Activated CD8-positive, alpha-beta T cell treated with anti-CD3 and anti-CD28 coated beads for 36 hours (primary cell): ENCODE measurements at places on chromosomes 7 and 10.

GRCh38 chr7:47601119-47601880 lies 19.4 kb upstream of the TNS3 start:
- no peak for DNase-seq

DNA sequence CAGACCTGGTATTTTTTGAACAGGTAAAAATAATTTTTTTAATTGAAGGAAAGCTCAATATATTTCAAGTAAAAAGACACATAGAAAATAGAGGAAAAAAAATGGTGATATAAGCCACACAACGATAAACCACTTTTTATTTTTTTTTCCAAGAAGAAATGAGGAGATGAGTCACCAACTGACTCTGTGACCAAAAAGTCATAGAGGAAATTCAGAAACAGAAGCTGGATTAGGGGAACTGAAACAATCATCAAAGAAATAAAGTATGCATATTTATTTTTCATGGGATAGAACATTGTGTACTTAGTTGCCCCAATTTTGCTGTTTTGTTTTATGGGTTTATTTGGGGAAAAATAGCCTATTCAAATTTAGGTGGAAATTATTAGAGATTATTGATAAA lies 176.8 kb upstream of the AGR3 start:
- no peak for DNase-seq

DNA sequence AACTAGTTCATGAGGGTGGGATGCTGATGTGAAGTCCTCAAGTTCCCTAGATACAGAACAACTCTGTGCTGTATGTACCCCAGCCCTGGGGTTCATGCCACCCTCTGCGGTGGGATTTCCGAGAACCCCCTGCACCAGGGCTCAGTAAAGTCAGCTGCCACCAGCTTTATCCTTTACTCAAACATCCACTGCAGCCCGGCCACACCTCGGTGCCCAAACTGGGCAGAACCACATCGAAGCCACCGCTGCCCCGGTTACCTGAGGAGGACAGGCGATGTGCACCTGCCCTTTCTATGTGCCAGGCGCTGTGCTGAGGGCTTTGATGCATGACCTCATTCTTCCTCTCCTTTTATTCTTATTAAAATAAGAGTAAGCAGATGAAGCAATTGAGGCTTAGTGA lies 9.9 kb upstream of the CALML5 start:
- DNase-seq = no peak

GRCh38 chr7:107057474-107057833 lies 12.9 kb downstream of the PRKAR2B start:
- DNase-seq = no peak

- DNase-seq = no peak
Measured at GRCh38 chr10:43069211-43069515, 7.7 kb upstream of the RET start.

- no peak for DNase-seq
Measured at GRCh38 chr10:99852481-99853213, 70.2 kb downstream of the ABCC2 start.

GRCh38 chr7:130877236-130877990 lies 143.4 kb upstream of the KLF14 start:
- no peak for DNase-seq

GRCh38 chr10:53003094-53003493 lies 230.5 kb upstream of the MBL2 start:
- no peak for DNase-seq

DNA sequence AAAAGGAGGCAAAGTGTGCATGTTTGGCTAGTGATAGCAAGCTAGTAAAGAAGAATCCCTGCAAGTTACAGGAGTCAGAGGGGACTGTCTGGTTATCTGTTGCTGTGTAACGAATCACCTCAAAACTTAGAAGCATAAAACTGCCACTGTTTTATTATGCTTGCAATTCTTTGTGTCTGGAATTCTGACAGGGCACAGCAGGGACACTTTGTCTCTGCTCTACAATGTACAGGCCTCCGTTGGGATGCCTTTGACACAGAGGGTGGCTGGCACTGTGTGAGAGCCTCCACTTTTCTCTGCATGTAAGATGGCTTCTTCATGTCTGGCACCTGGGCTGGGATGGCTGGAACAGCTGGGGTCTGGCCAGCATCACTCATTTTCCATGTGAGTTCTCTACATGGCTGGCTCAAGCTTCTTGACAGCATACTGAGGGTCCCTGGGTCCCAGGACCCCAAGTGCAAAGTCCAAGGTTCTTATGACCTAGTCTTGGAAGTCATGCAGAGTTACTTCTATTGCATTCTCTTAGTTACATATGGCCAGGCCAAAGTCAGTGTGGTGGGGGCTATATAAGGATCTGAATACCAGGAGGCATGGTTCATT lies 276.9 kb downstream of the RPS24 start:
- DNase-seq = no peak

GRCh38 chr10:110609605-110610004 lies 34.5 kb upstream of the RBM20 start:
- no peak for DNase-seq

DNA sequence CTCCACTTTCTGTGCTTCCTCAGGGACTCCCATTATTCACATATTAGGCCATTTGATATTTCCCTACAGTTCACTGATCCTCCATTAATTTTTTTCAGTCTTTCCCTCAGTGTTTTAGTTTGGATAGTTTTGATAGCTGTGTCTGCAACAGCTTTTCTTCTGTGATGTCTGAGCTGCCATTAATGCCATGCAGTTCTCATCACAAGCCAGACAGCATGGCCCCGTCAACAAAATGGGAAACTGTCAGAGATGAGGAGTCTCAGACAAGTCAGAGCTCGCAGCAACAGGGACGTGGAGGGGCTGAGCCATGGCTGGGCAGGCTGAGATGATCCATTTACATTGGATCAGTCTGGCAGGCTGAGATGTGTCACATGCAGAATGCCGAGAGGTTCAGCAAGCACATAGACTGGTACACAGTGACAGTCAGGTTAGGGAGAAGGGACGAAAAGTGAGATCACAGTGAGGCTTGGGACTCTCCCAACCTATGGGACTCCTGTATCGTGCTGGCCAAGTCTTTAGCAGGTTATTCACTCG lies 65.4 kb downstream of the NPS start:
- no peak for DNase-seq

DNA sequence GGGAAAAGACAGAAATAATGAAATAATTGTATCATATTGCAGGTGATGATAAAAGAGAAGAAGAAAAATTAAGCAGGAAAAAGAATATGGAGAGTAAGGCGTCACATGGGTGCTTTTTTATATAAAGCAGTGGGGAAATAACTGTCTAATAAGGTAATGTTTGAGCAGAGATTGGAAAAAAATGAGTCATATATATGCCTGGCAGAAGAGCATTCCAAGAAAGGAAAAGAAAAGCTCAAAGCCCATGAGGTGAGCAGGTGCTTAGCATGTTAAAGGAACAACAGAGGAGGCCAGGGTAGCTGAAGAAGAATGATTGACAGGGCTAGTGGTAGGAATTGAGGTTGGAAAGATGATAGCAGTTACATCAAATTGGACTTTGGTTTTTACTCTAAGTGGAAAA lies 739.5 kb downstream of the SORCS1 start:
- no peak for DNase-seq

- no peak for DNase-seq
Measured at GRCh38 chr7:158355456-158356065, 232.1 kb downstream of the PTPRN2 start.

DNA sequence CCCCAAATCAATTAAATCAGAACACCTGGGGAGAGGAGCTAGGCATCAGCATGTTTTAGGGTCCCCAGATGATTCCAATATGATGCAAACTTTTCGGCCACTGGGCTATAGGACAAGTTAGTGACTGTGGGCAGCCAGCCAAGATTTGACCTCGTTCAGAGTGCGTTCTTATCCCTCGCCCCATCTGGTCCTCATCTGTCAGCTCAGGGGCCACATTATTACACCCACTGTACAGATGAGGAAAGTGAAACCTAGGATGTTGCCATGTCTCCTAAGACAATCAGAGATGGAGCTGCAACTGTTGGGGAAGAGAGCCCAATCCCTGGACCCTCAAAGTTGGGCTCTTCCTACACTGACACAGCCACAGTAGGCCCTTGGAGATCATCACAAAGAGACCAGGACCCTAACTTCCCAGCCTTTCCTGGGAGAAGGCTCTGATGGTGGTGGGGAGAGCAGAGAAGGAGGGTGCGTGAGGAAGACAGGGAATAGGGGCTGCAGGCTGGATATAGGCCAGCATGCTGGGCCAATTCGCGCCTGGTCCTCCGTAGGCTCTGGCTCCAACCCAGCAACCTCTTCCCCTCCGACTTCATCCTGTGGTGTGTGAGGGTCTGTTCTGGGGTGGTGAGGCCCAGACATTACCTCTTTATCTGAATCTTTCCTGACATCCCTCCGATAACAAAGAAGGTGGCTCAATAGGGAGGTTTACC lies 109.4 kb upstream of the ZMIZ1 start:
- DNase-seq = no peak

GRCh38 chr7:1846331-1847065 lies 176.4 kb downstream of the ELFN1 start:
- no peak for DNase-seq

DNA sequence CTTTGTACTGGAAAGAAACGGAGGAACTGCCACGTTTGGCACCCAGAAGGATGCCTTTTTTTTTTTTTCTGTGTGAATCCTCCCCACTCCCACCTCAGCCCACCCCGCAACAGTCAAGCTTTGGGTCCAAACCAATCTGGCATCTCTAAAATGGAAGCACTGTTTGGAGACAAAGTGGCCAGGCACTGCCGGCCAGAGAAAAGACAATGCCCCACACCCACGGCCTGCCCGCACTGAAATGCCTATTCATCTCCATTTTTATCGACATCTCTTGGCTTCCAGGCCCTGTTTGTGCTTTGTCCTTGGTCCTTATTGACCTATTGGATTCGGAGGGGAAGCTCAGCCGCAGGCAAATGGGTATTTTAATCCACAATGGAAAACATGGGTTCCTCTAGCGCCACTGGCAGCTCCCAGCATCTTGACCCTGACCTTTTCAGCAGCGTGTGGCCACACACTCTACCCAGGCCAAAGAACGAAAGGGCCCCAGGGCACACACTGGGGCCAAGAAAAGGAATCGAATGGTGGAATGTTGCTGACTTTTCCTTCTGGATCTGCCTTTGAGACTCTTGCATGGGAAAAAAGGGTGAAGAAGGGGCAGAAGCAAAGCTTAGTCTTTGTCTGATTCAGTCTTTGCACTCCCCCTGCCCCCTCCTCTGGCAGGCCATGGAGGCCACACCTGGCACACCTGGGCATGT lies 162.6 kb upstream of the CDCA7L start:
- DNase-seq = no peak

- no peak for DNase-seq
Measured at GRCh38 chr7:85714043-85714578, 527.3 kb upstream of the SEMA3D start.

DNA sequence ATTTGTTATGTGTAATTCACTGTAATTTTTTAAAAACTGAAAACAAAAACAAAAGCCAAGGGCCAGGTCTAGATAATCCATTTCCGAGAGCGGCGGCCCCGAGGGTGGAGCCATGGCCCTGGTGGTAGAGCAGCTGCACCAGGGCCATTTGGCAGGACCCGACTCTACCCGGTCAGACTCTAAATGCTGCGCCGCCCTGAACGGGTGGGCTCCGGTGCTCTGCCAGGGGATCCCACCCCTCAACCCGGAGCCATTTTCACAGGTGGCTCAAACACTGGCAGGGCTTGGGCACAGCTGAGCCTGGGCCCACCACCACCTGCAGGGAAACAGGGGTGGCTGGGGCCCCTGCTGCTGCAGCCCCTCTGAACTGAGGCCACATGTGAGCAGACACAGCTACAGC lies 56.9 kb downstream of the DPYSL4 start:
- DNase-seq = no peak

GRCh38 chr10:50674469-50675254 lies 50.9 kb upstream of the SGMS1 start:
- DNase-seq = no peak

- DNase-seq = no peak
Measured at GRCh38 chr10:34528320-34528719, 286.8 kb downstream of the PARD3 start.
